ENCODE measurements at places on chromosomes 13 and 19.

DNA sequence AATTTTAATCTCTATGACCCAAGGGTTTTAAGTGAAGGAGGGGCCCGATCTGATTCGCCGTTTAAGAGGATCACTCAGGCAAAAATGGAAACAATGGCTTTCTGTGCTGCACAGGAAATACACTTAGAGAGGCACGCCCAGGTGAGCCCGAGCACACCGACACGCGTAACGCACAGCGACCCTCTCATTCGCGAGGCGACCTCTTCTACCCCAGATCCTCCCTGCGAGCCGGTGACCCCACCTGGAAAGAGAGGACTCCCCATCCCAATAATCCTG, 216 bp downstream of the SH2D3A start:
- no peak for DNase-seq

- DNase-seq, result no peak
Observed at GRCh38 chr13:66849706-66850105, 380.4 kb downstream of the PCDH9 start.

DNA sequence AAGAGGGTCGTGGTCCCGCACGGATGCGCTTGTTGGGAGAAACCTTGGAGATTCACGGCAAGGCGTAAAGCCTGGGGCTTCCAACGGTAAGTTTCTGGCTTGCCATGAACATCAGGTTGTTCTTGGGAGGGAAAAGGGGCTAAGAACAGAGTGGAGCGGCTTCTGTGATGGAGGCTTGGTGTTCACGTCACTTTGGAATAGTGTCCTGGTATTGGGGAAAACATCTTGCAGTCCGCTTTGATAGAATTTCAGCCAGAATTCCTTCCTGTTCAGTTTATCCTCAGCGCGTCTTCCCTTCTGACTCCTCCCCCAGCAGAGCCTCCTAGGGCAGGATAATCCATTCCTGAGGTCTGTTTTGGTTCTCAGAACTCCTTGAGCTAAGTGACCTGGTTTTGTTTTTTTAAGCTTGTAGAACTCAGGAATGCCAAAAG, 2.0 kb downstream of the KCTD15 start:
- no peak for DNase-seq

- DNase-seq, result no peak
Observed at GRCh38 chr19:14511229-14511593, 7.0 kb downstream of the DNAJB1 start.

DNA sequence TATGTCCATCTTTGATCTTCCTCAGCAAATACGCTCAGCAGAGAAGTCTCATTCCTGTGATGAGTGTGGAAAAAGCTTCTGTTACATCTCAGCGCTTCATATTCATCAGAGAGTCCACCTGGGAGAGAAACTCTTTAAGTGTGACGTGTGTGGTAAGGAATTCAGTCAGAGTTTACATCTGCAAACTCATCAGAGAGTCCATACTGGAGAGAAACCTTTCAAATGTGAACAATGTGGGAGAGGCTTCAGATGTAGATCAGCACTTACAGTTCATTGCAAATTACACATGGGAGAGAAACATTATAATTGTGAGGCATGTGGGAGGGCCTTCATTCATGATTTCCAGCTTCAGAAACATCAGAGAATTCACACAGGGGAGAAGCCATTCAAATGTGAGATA, 5.7 kb upstream of the ZNF284 start:
- no peak for DNase-seq
